ENCODE measurements at places on chromosomes 12 and 14.
A peak's percentile ranks its signal among the peaks of the same experiment; 100 is the strongest.

GRCh38 chr12:62372134-62372533 is 94.5 kb upstream of the MON2 start:
- DNase-seq = no peak

GRCh38 chr12:31386364-31386777 is 60.4 kb upstream of the SINHCAF start:
- no peak for DNase-seq

- DNase-seq = no peak
These were observed 35.6 kb downstream of the PTGER2 start for GRCh38 chr14:52349731-52350130.

GRCh38 chr12:92928421-92928961 is 604 bp downstream of the EEA1 start:
- DNase-seq = peak; percentile 46

DNA sequence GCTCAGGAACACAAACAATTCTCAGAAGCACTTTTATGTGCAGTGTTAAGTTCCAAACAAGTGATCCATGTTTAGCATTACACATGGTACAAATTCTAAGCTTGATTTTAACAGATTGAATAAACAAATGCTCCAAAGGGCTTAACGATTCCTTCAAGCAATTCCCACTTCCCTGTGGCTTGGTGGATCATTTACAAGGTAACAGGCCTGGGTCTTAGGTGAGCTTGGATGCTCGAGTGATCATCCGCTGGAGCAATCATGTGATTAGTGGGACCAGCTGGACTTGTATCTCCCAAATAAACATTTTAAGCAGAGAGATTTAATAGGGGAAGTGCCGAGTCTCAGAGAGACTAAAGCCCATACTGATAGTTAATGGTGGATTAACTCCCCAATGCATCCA is 70.7 kb downstream of the CALM1 start:
- no peak for DNase-seq

DNA sequence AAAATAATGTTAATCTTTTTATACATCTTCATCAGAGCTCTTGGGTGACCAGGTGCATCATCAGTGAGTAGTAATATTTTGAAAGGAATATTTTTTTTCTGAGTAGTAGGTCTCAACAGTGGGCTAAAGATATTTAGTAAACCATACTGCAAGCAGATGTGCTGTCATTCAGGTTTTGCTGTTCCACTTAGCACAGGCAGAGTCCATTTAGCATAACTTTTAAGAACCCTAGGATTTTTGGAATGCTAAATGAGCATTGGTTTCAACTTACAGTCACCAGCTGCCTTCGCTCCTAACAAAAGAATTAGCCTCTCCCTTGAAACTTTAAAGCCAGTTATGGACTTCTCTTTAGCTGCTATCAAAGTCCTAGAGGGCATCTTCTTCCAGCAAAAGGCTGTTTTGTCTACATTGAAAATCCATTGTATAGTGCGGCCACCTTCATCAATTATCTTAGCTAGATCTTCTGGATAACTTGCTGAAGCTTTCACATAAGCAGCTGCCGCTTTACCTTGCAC is 24.6 kb downstream of the RIMKLB start:
- DNase-seq = no peak

DNA sequence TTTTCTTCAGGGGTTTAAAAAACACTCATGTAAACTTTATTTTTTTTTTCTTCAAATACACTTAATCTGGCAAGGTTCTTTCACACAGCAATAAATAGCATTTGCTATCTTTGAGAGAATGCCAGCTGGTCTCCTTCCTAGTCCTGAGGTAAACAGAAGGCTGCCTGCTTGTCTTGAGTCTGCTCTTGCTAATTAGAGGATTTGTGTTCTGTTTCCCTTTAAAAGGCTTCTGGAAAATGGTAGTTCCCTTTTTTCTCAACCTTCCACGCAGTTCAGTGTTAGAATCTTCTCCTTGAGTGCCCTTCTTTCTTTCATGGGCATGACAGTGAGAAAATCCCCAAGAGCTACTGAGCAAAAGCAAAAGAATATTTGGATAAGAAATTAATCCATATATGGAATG is 92.3 kb upstream of the DCN start:
- no peak for DNase-seq

GRCh38 chr12:60176891-60177290 is 581.1 kb downstream of the SLC16A7 start:
- no peak for DNase-seq

DNA sequence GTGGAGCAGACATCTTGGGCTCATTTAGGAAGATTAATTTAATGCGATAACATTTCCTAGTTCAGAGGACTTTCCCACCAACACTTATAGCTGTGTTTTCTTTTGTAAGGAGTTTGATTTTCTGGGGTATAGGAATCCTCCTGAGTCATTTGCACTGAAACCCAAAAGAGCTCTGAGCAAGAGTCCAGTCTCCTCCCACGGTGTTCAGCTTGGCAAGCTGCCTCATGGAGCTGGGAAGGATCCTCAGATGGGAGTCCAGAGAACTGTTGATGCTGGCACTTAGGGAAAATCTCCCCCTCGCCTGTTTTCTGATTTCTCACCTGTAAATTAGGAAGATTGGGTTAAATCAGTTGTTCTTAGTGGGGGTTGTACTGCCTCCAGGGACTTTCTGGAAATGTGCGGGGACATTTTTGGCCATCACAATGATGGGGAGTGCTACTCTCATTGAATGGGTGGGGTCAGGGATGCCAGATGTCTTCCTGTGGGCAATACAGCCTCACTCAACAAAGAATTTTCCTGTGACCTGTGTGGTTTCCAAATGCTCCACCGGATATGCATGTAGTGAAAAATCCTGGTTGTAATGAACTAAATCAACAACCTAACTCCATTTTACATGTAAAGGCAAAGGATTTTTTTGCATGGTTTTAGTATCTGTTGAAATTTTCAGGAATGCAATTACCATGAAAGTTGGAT is 150.6 kb downstream of the ADCK1 start:
- no peak for DNase-seq

GRCh38 chr14:89958966-89959365 is 3.2 kb downstream of the TDP1 start:
- DNase-seq = no peak

- DNase-seq = no peak
These were observed 368.0 kb downstream of the C12orf50 start for GRCh38 chr12:87660987-87661774.

- DNase-seq = peak; percentile 9
These were observed 1.0 kb downstream of the HOMEZ start for GRCh38 chr14:23284654-23285529.

DNA sequence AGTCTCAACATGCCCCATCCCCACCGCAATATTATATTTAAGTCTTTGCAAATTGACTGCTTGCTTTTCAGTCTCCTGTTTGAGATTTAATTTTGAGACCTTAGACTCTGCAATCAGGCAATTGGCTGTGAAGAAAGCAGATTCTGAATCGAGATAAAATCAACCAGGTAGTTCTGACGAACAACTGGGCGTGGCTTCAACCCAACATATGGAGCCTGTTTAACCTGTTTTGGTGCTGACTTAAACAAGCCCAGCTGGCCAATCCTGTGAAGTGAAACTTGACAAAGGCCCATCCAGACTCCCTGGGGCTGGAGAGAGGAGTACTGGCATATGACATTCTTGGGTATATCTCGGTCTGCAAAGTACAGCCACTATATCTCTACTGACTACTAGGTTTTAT is 9.8 kb upstream of the CIPC start:
- DNase-seq = no peak

- no peak for DNase-seq
These were observed 2.1 kb downstream of the ATP2A2 start for GRCh38 chr12:110282956-110283817.

DNA sequence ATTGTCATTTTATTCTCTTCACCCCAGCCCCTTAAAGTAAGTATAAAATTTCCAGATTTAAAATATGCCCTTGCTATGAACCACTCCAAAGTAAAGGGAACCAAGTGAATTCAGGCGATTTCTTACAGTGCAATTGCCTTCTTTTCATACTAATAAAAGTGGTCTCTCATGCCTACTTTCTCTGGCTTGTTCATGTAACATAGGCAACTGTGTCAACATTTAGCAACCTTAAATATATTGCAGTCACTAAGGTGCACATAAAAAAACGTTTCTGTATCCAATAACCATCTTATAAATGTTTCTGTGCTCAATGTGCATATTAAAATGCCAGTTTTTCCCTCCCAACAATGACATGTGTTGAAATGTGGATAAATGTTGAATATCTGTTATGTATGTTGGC is 271.6 kb upstream of the DCN start:
- no peak for DNase-seq

- DNase-seq = peak; percentile 90
These were observed 54.7 kb downstream of the FGD4 start for GRCh38 chr12:32454075-32454474.

- DNase-seq = no peak
These were observed 106.4 kb upstream of the PLEKHG7 start for GRCh38 chr12:92596383-92596782.

- DNase-seq = no peak
These were observed 670.0 kb upstream of the NOVA1 start for GRCh38 chr14:27267876-27268275.

DNA sequence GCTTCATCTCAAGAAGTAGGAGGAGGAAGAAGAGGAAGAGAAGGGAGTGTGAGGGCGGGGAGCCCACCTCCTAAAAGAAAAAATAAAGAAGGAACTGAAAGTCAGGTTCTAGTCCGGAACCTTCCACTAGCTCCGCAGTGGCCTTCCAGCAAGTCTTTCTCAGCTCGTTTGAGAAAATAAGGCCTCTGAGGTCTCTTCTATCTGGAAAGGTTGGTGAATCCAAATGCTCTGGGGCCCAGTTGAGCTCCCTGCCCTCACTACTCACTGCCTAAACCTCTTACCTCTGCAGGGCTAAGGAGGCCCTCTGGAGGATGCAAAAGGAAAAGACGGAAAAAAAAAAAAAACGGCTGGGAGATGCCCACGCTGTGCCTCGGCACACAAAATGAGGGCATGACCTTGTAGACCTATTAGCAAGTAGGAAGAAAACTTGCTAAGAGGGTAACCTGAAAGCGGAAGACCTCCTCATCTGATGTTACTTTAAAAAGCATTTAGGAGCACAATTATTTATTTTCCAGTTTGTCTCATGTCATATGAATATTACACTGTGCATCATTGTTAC is 35.9 kb downstream of the FBLN5 start:
- DNase-seq = peak; percentile 60

DNA sequence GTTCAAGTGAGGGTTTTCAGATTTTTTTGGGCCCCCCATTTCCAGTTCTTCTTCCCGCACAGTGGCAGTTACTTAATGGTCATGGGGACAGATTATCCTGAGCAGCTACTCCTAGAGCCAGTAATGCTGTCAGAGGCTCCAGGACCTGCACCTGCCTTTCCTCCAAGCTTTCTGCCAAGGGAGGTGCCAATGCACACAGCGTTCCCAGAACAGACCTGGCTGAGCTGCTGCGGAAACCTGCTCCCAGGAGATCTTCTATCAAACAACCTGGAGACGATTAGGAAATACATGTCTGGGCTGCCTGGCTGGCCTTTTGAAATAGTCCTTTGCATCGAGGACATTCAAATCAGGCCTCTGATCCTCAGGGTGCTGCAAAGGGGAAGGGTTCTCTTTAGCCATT is 120.9 kb downstream of the SLC8A3 start:
- DNase-seq = no peak

DNA sequence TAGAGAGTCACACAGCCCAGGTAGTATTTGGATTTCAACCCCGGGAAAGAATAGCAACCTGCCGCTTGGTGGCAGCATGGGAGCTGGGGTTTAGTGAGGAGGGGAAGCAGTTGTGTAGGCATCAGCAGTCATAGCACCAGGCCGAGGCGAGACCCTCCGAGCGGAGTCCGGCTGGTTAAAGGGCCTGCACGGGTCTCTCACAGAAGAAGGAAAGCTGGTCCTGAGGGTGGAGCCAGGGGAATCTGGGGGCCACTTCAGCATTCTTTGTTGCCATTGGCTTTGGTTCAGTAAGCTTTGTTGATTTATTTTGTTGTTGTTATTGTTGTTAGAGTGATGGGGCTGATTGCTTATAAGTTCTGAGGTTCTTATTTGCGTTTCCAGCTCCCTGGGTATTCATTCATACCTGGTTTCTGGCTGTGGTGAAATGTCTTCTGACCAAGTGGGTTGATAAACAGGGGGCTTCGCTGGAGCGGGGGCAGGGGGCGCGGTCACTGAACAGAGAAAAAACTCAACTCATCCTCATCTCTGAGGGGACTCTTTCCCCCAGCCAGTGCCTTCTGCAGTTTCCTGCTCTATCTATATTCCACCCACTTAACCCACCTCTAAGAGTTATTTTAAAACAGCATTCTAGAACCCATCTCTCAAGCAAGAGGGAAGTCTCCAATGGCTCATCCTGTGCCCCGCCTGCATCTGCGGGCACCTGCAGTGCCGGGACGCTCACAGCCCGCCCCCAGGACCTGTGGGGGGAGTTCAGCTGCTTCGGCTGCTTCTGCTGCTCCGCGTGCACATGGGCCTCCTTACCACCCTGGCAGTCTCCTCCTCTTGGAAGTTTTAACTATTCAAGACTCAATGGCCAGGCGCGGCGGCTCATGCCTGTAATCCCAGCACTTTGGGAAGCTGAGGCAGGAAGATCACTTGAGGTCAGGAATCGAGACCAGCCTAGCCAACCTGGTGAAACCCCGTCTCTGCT is 11.6 kb downstream of the CKB start:
- no peak for DNase-seq

DNA sequence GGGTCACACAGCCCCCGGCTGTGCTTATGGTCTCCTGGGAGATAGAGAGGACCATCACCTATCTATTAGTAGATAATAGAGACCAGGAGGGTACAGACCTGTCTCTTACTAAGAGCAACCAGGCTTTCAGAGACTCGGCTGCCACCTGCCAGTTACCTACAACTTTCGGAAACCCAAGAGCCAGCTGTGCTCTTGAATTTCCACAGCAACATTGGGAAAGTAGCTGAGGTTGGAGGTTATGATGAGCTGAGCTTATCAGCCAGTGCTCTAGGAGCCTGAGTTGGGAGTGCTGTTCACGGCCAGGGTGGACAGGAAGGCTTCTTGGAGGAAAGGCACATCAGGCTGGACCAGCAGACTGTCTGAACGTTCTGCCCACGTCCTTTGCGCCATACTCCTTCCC is 67.6 kb downstream of the RIN3 start:
- no peak for DNase-seq

DNA sequence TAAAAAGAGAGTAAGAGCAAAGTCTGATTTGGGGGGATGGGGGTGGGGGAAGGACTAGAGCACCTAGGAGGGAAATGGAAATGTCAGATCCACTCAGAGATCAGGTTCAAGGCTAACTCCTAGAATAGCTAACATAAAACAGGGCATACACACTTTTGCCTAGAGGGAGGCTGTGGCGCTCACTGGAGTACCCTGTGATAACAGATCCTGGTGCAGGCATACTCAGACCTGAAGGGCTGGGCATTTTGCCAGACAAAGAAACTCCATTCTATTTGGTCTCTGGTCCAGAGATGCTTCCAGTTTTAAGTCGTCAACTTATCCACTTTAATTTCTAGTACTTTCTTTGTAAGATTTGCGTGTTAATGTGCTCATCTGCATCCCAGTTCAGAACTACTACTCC is 5.8 kb downstream of the CTDSP2 start:
- no peak for DNase-seq

Measured in ACHN (cell line).